ENCODE measurements at places on chromosomes 4 and X.

DNA sequence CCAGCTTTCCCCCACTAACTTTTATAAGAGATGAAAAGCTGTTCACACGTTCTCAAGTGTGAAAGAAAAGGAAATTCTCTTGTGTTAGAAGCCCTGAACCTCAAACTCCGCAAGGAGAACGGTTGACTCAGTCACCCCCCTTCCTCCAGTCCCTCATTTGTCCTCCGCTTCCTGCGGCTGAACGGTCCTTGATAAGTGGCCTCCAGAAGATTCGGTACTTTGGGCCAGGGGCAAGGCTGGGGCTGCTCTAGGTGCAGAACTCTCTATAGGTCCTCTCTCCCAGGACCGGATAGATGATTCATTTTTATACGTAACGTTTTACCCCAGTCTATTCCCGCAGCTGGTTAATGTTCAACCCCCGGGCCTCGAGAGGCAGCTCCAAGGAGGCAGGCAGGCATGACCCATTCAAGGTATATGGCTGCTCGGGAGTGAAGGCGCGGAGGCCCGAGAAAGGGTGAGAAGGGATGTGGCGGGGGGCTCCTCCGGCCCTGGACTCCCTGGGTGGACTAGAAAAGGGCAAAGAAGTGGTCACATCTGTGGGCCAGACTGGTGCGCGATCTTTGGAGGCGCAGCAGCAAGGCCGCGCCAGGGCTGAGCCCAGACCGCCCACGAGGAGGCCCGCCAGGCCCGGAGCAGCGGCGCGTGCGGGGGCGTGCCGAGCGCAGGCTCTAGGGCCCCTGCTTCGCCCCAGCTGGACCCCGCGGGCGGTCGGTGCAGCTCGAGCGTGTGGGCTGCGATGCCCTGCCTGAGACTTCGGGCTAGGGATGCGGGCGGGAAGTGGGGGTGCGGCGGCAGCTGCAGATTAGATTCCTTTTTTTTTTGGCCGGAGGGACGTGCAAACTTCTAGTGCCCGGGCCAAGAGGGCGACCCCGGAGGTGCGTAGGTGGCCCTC, 11.7 kb downstream of the PITX2 start:
- no peak for DNase-seq

DNA sequence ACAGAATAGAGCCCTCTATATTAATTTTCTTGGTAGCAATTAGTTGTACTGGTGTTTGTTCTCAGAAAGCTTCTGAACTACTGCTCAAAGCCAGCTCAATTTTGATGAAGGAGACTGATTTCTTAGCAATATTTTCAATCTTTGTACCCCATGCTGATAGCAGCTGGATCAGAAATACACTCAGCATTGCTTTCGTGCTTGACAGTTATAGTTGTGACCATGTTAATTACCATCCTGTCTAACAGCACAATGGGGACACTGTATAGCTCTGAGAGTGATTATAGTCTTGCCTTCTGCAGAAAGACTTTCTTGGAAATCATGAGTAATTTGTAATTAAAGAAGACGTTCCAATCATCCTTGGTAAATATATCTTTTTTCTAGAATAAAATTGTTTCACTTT, 79.7 kb upstream of the GNPDA2 start:
- no peak for DNase-seq

GRCh38 chr4:141789716-141790115, 153.3 kb downstream of the IL15 start:
- no peak for DNase-seq

DNA sequence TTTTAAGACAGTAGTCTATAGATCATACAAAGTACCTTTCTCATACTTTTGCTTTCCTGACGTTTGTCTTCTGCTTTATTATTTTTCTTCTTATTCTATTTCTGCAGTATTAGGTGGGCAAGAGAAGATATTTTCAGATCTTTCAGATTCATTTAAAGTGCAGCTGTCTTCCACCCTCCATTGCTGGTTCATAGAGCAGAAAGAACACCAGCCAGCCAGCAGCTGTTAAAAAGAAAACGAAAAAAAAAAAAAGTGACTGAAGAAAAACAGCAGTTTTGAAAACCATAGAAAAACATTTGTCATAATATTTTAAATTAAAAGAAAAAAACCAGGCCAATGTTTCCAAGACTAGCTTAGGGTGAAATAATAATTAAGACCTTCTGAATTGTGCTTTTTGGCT, 42.9 kb downstream of the SMAD1 start:
- no peak for DNase-seq

GRCh38 chr4:128155231-128155855, 94.2 kb downstream of the LARP1B start:
- DNase-seq, result no peak

- no peak for DNase-seq
Measured at GRCh38 chr4:94304365-94304971, 38.2 kb downstream of the HPGDS start.

- no peak for DNase-seq
Measured at GRCh38 chr4:142485452-142485851, 360.6 kb downstream of the INPP4B start.

DNA sequence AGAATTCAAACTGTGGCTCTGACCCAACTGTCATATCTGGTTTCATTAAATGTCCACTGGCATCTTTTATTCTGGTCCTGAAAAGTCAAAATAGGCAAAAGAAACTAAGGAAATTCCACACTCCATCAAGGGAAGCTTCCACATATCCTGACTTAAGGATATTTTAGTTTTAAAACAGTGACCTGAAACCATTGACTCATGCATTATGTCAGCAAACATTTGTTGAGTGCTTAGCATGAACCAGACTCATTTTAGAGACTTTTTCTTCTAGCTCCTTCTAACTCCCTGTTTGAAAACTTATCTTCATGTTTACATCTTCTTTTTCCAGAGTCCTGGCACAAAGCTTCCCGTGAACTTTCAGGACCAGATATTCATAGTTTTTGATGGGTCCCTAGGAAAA, 6.9 kb upstream of the CXCL1 start:
- no peak for DNase-seq

- no peak for DNase-seq
Measured at GRCh38 chrX:104566681-104567501, 892 bp downstream of the IL1RAPL2 start.

- DNase-seq, result no peak
Measured at GRCh38 chr4:7244331-7244665, 52.0 kb downstream of the SORCS2 start.

DNA sequence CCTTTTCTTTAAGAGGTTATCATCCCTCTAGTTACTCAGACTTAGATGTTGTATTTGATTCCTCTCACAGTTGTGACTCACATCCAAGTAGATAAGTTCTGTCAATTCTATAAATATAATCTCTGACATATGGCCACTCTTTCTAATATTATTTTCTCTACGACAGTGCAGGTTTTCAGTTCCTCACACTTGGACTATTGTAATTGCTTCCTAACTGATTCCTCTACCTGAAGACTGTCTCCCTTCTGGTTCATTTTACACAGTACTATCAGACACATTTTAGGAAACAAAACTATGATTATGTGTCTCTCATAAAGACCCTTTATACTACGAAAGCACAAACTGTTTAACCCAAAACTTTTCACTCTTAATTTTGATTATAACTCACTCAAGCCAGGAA, 31.3 kb upstream of the GNRHR start:
- DNase-seq, result no peak

DNA sequence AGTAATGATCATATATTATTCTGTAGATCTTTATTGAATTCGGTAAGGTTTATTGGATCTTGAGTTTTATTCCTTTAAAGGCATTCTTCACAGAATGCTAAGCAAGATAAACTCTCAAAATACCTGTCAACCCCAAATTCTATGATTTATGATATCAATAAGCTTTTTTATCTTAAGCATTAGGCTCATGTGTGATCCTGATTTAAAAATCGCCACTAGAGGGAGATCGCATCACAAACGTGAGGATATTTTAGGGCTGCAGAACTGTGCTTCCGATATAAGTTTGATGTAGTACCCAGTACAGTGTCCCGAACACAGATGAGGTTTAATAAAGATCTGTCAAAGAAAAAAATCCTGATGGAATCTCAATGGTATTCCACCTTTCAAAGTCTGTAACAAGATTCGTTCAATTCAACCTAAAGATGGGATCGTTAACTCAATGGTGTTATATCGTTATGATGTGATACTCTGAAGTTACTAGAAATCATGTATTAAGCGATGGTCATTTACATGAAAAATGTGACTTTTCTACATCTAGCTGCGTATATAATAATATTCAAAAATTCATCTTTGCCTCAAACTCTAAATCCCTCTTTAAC, 169.0 kb downstream of the CORIN start:
- DNase-seq, result no peak

GRCh38 chr4:15729910-15730533, 27.2 kb downstream of the BST1 start:
- no peak for DNase-seq

- DNase-seq, result no peak
Measured at GRCh38 chr4:74499986-74500781, 55.2 kb downstream of the AREG start.

- no peak for DNase-seq
Measured at GRCh38 chrX:134642386-134642785, 15.9 kb downstream of the PLAC1 start.

DNA sequence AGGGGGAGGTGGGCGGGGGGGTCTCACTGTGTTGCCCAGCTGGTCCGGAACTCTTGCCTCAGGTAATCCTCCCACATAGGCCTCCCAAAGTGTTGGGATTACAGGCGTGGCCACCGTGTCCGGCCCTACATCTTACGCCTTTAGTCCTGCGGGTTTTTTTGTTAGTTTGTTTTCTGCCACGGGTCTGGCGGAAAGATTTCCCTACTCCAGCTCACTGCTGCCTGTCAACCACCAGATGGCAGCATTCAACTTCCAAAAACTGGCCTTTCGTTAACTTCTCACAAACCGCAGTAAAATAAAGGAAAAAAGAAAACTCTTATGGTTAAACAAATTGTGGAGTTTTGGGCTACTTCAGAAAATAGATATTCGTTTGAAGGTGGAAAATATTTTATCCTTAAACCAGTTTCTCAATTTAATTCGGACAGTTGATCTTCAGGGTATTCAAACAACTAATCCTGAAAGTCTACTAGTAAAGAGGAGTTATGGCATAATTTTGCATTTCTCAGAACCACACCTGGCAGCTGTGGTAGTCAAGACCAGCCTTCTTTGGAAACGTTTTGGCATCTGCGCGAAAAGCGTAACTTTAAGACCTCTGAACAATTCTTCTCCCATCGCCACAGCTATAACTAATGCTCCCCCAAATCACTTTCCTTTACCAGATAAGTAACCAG, 41.1 kb downstream of the LUZP4 start:
- no peak for DNase-seq

DNA sequence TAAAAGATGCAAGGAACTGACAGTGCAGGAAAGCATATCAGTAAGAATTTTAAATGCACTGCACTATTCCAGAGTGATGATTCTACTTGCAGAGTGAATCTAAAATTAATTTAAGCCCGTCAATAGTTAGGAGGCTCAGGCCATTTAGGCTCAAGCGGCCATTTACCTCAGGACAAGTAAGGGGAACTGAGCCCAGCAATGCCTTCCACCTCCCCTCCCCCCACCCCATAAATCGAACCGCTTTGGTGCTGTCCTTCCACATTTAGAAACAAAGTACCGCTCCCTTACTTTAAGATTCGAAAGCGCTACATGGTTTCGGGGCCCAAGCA, 665 bp downstream of the RBM41 start:
- DNase-seq, result no peak

GRCh38 chr4:121684016-121684415, 12.8 kb downstream of the ANXA5 start:
- DNase-seq, result no peak

DNA sequence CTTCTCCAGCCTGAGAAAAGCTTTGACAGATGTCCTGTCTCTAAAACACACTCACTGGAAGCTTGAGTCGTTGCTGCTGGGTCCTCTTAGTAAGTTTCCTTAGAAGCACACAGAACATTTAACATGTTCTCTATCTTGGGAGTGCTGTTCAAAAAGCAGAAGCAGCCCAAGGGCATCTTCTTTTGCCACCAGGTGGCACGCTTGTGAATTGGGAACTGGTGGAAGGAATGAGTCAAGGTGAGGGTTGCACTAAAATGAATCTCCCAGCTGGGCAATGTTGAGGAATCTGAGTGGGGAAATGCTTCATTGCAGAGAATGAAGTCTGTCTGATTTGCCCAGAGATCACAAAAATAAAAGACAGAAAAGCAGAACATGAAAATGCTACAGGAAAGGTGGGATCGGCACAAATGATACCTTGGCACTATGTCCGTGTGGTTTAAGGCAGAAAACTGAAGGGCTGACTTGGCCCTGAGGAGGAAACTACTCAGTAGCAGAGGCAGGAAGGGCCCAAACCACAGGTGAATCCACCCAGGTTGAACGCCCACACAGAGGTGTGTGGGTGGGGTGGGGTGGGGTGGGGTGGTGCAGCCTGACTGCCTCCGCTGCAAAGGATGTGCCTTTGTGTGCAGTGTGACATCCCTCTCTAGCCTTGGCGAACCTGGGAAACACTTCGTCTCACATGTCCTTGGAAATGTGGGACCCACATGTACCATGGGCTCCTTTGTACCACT, 26.0 kb downstream of the KIT start:
- no peak for DNase-seq

GRCh38 chr4:175048111-175048784, 130.1 kb downstream of the ADAM29 start:
- no peak for DNase-seq

GRCh38 chr4:169975131-169975837, 50.9 kb downstream of the MFAP3L start:
- DNase-seq, result no peak

GRCh38 chrX:31658360-31658759, 586.5 kb upstream of the FTHL17 start:
- DNase-seq, result no peak

DNA sequence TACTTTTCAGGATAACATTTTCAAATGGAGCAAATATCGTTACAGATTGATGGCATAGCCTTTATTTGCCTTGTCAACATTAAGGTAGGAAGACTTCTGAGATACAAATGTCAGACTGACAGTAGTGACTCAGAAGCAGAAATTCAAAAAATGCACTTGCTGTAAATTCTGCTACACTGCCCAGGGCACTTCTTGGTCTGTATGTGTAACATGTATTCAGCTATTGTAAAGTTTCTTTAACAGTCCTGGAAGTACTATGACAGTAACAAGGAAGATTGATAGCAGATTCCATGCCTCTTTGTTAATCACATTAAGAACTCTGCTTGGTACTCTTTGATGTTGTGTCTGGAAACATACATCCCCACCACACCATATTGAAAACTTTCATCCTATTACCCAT, 69.6 kb upstream of the PCDH18 start:
- DNase-seq, result no peak

DNA sequence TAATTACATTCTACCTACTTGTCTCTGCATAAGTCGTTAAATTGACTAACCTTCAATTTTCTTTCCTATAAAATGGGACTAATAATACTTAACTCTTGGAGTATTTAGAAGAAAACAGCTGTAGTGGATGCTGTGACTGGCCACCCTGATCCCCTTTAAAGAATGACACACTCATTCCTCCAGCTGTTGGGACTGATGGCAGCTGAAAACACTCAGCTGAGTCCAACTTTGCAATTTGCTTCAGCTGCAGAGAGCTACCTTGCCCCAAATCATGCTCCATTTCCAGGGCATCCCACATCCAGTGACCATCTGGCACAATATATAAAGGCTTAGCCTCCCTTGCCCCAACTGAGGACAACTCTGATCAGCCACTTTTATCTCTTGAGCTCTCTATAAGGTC, 89.1 kb downstream of the MID1IP1 start:
- no peak for DNase-seq

- no peak for DNase-seq
Measured at GRCh38 chr4:20462426-20463175, 210.9 kb downstream of the SLIT2 start.

Data from esophagus muscularis mucosa (tissue), 4 donors.